ENCODE measurements at places on chromosomes 16 and 17.
A peak's percentile ranks its signal among the peaks of the same experiment; 100 is the strongest.

GRCh38 chr16:86924537-86924936 lies 346.2 kb downstream of the FOXL1 start:
- no peak for DNase-seq

- no peak for DNase-seq
These were observed 292.0 kb upstream of the TOM1L1 start for GRCh38 chr17:54608634-54609155.

GRCh38 chr17:6551356-6551755 lies 5.0 kb downstream of the PITPNM3 start:
- no peak for DNase-seq

GRCh38 chr16:21026846-21027245 lies 123.8 kb downstream of the DNAH3 start:
- no peak for DNase-seq

- peak; percentile 84 for DNase-seq
These were observed 392.9 kb downstream of the SLC39A11 start for GRCh38 chr17:72699545-72699944.

- no peak for DNase-seq
These were observed 40.1 kb upstream of the SLC38A10 start for GRCh38 chr17:81334987-81335772.

- DNase-seq = no peak
These were observed at the start of gene B4GALNT2 for GRCh38 chr17:49132699-49133364. Gene B4GALNT2, plus strand, starts transcription at chr17:49132769. Its CDS starts 24 bp downstream, at chr17:49132793.

Data from pons (tissue), 1 donor.